RWPE2 (cell line): ENCODE measurements at places on chromosomes 4 and X.
A peak's percentile ranks its signal among the peaks of the same experiment; 100 is the strongest.

DNA sequence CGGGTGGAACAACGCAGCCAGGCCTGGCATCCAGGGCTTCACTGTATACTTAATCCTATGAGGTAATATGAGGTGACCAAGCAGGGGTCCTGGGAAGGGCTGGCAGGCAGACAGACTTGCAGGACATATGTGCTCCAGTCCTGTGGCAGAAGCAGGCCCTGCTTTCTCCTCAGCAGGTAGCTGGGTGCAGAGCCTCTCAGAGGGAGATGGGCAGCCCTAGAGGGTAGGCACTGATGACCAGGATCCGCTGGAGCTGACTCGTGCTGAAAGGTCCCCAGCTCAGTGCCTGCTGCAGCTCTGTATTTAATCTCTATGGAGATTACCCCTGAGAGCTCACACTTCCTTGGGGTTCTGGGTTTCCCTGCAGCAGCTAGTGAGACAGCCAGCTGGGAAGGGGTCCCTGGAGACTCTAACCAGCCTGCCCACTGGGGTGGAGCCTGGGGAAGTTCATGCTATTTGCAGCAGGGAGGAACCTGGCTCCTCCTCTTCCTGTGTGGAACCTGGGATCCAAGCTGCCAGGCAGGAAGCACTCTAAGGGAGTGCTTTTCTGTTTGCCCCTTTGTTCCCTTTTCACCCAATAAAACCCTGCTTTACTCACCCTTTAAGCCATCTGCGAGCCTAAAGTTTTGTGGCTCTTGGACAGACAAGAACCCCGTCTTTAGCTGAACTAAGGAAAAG, 339.2 kb downstream of the DCAF12L2 start:
- DNase-seq, result no peak

DNA sequence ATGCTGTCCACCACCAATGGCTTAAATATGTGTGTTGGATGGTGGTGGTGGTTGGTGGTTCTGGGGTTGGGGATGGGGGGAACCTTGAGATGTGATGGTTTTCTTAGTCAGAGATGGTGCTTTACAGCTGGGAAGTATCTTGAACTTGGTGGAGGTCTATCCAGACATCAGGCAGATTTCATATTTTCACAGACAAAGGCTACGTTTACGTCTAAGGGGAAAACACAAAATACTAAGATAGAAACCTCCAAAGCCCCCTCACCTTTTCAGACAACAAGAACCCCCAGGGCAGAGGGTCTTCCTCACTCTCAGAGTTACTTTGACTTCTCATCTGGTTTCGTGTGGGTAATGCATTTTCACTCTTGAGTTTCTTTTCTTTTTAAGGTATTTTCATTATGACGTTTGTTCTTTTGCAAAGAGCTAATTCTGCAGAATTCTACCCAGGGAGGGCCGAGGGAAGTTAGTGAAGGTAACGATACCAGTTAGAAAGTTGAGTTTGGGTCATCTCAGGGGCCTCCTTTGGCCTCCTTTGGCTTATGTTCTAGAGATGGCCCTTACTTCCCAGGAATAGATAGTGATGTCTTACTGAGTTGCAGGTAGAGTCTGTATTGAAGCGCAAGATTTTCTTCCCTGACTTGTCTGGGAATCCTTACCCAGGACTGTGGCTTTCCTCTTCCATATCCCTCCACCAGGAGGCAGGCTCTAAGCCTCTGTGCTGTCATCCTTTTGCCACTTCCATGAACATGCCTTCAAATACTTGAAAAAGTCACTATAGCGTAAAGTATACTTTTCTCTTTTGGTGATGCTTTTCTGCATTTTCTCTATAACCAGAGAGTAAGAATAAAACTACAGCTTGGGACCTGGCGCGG, 31.9 kb downstream of the RHOH start:
- DNase-seq, result no peak

GRCh38 chrX:45434231-45434630, 233.6 kb upstream of the DIPK2B start:
- no peak for DNase-seq

GRCh38 chr4:166777760-166778159, 456.5 kb downstream of the SPOCK3 start:
- no peak for DNase-seq

- no peak for DNase-seq
Measured at GRCh38 chrX:28609917-28610613, 22.8 kb downstream of the IL1RAPL1 start.

DNA sequence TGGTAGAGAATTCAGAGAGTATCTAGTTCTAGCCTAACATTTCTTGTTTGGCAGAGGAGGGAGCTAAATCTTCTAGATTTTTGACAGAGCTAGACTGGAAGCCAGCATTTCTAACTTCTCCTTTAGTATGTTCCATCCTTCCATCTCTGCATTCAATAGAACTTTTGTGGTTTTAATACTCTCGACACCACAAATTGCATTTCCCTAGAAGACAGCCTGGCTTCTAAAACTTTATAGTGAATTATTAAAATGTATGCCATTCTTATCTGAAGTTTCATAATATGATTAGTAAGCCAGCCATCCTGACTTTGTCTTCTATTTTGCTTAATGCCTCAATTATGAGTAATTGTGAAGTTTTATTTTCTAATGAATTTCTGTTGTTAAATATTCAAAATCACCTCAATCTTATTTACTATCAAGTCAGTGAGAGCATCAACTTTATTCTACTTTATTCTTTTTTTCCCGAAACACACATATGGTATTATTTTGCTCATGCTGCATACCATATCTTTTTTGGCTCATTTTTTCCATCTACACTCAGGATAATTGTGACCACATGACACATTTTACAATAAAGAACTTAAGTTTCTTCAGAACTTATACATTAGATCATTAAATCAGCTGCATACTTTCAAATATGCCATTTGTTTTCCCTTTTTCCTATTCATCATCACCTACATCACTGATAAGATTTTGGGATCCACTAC, 30.2 kb downstream of the EDNRA start:
- DNase-seq, result no peak

GRCh38 chr4:81724925-81725329, 253.2 kb upstream of the RASGEF1B start:
- no peak for DNase-seq

- DNase-seq, result no peak
Measured at GRCh38 chrX:8044947-8045346, 117.7 kb upstream of the PNPLA4 start.

DNA sequence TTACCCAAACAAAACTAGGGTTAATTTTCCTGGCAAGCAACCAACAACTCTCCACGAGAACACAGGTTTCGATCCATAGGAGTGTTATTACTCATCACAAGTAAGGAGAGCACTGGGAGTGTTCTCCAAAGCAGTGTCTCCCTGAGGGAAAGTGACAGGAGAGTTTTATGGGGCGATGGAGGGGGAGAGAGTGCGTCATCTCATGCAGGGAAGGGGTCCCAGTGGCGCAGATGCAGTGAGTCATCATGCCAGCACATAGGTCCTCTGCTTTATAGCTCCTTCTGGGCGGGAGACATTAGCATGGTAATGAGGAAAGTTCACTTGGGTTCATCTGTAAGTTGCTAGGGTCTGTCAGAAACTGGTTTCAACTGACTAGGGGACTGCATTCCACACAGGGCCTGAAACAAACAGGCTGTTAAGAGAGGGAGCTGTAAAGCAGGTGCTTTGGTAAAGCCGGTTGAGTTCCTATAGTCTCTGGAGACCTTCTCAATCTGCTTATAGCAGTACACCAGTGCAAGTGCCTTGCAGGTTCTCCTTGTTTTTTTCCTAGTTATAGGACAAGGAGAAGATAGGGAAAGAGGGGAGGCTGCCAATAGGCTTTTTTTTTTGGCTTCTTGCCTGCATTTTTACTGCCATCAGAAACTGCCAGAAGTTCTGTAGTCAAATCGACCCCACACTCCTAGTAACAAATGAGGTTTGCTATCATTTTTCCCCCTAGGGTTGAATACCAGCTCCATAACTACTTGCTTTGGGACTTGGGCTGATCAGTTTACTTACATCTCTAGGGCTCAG, 12.8 kb upstream of the BOD1L1 start:
- peak; percentile 80 for DNase-seq

DNA sequence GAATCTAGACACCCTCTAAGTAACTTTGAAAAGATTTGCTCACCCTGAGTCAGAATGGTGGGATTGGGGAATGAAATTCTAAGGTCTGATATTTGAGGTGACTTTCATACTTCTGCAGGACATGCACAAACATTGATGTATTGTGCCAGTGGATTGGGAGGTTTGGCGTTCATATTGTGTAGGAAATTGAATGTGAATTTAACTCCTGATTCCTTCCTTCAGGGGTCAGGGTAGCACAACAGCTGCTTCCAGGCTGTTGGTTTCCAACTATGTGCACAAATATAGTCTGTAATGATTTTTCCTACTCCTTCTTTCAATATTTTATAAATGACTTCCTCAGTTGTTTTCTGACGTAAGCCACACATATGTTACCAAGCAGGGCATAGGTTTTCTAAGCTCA, 3.1 kb downstream of the IL1RAPL1 start:
- DNase-seq, result no peak

DNA sequence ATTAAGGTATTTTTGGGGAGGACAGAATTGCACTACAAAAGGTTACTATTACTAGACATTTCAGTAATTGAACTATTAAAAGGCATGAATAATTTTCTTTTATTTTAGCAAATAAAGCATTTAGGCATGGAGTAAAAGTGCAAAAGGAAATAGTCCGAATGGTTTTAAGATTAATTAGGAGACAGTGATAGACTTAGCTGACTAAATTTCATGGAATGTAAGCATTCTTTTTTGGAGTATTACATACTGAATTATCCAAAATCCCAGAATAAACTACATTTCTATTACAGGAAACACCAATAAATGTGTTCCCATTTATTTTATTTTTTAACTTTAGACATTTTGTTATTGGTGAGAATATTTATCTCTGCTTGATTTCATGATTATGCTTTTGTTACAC, 30.7 kb upstream of the MAP9 start:
- no peak for DNase-seq

- no peak for DNase-seq
Measured at GRCh38 chr4:163165217-163166017, 1.3 kb downstream of the NAF1 start.

DNA sequence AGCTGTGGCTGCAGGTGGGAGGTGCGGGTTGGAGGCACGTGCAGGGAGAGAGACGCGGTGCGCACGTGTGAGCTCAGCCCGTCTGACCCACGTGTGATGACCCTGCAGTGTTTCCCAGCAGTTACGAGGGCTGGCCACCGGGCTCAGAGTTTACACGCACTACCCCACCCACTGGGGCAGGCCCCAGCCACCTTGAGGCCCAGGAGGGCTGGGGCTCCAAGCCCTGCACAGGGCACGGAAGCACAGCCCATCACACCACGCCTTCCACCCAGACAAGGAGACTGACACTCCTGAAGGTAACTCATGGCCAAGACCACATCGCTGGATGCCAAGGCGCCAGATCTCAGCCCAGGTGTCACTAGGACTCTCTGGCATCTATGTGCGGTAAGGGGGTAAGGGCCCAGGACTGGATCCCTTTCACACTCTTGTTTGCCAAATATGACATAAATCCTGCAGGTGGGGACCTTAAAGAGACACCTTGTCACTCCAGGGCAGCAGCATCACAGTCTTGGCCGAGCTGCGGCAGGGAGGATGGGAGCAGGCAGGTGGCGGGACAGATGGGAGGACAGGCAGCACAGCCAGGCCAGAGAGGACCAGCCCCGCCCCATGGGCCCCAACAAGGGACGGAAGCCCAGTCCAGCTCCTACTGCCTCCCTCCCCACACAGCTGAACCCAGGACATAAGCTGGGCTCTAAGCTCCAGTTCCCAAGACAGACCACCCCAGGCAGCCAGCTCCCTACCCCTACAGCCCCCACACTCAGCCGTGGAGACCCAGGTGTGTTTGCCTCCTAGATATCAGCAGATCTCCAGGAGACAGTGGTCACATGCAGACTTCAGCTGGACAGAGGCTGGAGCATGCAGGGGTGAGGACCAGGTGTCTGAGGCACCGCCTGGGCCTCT, 56.8 kb downstream of the ZFYVE28 start:
- DNase-seq, result no peak

DNA sequence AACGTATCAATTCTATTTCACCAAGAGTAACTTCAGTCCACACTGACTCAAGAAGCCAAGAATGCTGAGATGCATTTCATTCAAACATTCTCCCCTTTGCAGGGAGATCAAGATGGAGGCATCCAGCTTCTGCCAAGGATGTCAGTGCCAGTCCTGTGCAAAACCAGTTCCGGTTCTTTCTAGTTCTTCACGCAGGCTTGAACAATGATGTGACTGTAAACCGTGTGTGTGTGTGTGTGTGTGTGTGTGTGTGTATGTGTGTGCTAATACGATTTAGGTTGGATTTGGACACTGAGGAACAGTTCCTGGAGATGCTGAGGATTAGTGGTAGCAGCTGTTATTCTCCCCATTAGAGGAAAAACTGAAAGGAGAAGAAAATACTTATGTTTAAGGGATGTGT, at the start of gene REELD1:
REELD1 (plus strand) TSS at position 301 of the 400 bp plus-strand sequence. CDS start 2,415 bp downstream, outside the sequence.
- no peak for DNase-seq

DNA sequence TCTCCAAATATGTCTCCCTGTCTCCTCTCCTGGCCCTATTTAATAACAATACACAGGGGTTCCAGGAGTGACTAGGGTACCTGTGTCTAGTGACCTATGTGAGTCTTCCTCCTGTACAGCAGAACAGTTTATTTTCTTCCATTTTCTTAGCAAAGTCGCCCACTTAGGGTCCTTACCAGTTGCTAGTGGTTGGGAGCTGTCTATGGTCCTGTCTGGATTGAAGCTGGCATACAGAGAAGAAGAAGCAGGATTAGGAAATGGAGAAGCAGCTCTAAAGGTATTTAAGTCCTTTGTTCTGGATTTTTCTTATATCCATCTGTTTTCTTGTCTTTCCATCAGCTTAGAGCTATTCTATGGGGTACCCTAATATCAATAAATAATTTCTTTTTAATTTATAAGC, 587.1 kb upstream of the CPEB2 start:
- DNase-seq, result no peak

DNA sequence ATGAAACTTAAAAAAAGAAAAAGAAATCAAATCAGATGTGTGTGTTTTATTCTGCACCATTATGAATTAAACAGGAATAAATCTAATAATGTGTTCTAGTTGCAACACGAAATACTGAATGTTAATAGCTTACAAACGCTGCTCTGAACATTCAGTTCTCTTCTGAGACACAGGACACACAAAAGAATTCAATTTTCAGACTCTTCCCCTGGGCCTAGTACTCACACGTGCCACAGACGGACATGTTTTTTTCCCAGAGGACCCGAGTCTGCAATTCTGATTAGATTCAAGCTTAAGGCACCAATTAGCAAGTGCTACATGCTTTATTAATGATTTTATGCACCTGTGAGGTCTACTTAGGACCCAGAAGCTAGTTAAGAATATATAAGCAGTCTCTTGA, 20.5 kb downstream of the C4orf54 start:
- no peak for DNase-seq

GRCh38 chrX:138128027-138128671, 562.2 kb downstream of the ZIC3 start:
- DNase-seq, result no peak

GRCh38 chrX:45862801-45863200, 662.1 kb upstream of the DIPK2B start:
- no peak for DNase-seq
